ENCODE measurements at places on chromosomes 3 and 15. TPM values are rescaled to one million over a fixed set of nuclear protein-coding genes. Genes with fewer than 3 reads are reported as not detected.

ARPP21 gene
- not detected for total RNA-seq

CDHR4 gene
- total RNA-seq = not detected

CFAP20DC gene
- total RNA-seq = 3.8 TPM

ACTC1 gene
- 0.33 TPM for total RNA-seq

LTK gene
- 0.99 TPM for total RNA-seq

P2RY14 gene
- total RNA-seq = not detected

SPTSSB gene
- total RNA-seq = not detected

APBA2 gene
- total RNA-seq = 18.2 TPM

LHFPL4 gene
- total RNA-seq = under 0.01 TPM

ERICH6 gene
- under 0.01 TPM for total RNA-seq

CXCR6 gene
- total RNA-seq = not detected

NDN gene
- 47.7 TPM for total RNA-seq

C3orf20 gene
- total RNA-seq = not detected

SLC6A1 gene
- total RNA-seq = not detected

ZNF80 gene
- not detected for total RNA-seq

P2RY12 gene
- 1.8 TPM for total RNA-seq

FETUB gene
- not detected for total RNA-seq

ZNF148 gene
- total RNA-seq = 41.3 TPM

LAMB2 gene
- 1,026 TPM for total RNA-seq

PROK2 gene
- not detected for total RNA-seq

SLCO3A1 gene
- 7.7 TPM for total RNA-seq

FSIP1 gene
- 3.9 TPM for total RNA-seq

ZPLD1 gene
- total RNA-seq = 0.17 TPM

ECE2 gene
- not detected for total RNA-seq

TIGIT gene
- not detected for total RNA-seq

FAM107A gene
- total RNA-seq = under 0.01 TPM

LYSMD4 gene
- 7.4 TPM for total RNA-seq

CKMT1A gene
- not detected for total RNA-seq

TRMT10C gene
- total RNA-seq = 32.1 TPM

CTXN2 gene
- not detected for total RNA-seq

UBE2E1 gene
- total RNA-seq = 129 TPM

ADGRG7 gene
- total RNA-seq = not detected

LRTM1 gene
- not detected for total RNA-seq

EXD1 gene
- 0.17 TPM for total RNA-seq

All from fibroblast of lung (primary cell).